ENCODE measurements at places on chromosomes 7 and 10.

DNA sequence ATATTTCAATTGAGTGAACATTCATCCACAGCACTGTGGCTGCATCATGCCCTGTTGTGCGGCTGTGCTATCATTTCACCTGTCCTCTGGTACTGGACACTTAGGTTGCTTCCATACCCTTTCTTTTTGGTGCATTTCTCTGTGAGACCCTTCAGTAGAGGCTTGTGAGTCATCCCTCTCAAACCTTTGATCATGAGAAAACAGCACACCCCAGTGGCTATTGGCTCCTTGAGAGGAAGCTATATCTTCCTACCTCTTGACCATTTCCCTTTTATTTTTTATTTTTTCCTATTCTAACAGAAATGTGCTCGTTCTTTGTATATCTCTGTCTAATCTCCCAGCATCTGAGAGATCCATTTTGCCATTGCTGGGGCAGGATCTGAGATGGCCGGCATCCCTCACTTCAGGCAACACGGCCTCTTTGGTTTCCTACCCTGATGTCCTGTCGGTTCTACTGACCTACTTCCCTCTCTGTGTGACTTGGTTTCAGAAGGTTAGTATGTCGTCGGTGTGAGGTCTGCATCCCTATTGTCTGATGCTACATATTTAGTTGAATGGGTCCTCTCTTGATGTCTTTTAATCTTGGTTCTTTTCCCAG lies 23.8 kb upstream of the PIK3AP1 start:
- no peak for DNase-seq

DNA sequence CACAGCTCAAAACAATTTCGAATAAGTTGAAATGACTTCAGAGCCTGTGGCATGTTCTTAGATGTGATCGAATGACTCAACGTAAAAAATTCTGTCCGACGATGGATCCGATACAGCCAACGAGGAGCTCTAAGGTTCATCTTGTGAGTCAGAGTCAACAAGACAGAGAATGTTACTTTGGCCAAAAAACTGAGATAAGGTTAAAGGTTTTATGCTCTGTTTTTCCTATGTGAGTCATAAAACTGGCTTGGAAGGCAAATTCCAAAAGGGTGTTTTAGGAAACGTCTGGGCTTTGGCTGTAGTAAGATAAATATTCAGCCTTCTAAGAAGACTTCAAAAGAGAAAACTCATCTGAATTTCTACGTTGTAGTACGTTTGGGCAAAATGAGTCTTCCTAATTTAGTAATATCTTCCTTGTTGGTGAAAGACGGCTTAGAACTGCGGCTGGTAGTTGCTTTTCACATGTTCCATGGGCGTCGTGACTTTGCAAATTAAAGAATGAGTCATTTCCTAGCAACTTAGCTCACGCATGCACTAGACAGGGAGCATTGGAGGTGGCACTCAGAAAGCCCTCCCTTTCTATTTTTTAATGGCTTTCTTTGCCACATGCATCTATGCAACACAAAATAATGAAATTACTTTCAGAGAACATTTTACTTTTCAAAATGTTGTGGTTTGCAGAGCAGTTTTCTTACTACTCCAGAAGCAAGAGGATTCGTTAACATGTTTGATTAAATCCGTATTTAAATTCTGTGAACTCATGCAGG lies 28.2 kb downstream of the PFKP start:
- peak; percentile 46 for DNase-seq

- no peak for DNase-seq
Measured at GRCh38 chr7:44120395-44120794, 3.0 kb downstream of the POLD2 start.

- peak; percentile 46 for DNase-seq
Measured at GRCh38 chr7:43906331-43907010, at the start of gene URGCP. Gene URGCP (minus strand): TSS chr7:43906596. CDS start chr7:43906575, 21 bp downstream.

DNA sequence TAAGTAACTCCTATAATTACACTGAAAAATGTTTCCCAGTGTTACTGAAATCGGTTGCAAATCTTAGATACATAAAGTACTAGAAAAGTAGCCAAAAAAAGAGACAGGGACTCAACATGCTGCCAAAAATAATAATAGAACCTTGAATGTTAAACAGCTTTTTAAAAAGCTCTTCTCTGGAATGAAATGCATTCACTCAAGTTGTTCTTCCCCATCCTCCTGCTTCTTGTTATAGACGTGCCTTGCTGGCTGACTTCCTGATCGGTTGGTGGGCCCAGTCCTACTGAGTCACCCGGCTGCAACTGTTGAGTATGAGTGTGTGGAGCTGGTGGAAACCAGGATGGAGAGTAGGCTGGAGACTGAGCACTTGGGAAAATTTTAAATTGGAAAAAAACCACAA lies 30.6 kb upstream of the RAPGEF5 start:
- DNase-seq: no peak

DNA sequence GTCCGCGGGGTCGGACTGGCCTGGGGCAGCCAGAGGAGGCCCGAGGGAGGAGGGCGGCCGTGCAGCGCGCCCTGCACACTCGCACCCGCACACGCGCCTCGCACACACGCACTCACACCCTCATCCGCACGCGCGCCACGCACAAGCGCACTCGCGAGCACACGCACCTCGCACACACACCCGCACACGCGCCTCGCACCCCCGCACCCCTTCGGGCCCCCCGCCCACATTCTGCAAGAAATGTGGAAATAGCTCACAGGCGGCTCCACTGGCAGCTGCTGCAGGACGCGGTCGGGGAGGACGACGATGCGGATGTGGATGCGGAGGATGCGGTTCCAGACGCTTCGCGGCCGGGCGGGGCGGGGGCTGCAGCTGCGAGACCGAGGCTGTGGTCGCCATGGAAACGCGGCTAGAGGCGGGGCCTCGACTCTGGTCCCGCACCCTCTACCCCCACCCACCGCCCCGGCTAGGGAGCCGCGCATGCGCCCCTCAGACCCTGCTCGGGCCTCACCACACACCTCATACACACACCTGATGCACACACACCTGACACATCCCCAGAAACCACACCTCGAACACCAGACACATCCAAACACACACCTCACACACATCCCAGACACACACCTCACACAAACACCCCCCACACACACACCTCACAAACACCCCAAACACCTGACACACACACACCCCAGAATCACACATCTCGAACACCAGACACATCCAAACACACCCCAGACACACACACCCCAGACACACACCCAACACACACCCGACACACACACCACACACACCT lies at the start of gene CALY:
TSS of gene CALY (minus strand) at position 320 of the 793 bp plus-strand sequence. CDS start 7,907 bp downstream, outside the sequence.
- DNase-seq: peak; percentile 45

- no peak for DNase-seq
Measured at GRCh38 chr7:30992414-30992813, 28.7 kb downstream of the GHRHR start.

- DNase-seq: no peak
Measured at GRCh38 chr10:95377950-95378349, 87.1 kb upstream of the PDLIM1 start.

DNA sequence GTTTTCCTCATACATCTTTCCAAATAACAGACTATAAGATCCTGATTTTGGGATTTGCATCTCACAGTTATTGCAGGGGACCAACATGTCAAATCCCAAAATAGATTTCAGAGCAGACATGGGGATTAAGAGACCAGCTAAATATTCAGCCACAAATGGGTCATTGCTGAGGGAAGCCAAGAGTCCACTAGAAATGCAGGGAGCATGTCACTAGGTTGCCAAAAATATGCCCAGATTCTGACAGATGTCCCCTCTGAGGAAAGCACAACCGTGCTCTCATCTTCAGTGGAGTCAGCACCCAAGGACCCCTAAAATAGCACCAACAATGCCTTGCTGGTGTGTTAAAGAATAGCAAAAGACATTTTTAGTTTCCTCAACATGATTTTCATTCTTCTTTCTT lies 56.2 kb upstream of the AGK start:
- DNase-seq: no peak

DNA sequence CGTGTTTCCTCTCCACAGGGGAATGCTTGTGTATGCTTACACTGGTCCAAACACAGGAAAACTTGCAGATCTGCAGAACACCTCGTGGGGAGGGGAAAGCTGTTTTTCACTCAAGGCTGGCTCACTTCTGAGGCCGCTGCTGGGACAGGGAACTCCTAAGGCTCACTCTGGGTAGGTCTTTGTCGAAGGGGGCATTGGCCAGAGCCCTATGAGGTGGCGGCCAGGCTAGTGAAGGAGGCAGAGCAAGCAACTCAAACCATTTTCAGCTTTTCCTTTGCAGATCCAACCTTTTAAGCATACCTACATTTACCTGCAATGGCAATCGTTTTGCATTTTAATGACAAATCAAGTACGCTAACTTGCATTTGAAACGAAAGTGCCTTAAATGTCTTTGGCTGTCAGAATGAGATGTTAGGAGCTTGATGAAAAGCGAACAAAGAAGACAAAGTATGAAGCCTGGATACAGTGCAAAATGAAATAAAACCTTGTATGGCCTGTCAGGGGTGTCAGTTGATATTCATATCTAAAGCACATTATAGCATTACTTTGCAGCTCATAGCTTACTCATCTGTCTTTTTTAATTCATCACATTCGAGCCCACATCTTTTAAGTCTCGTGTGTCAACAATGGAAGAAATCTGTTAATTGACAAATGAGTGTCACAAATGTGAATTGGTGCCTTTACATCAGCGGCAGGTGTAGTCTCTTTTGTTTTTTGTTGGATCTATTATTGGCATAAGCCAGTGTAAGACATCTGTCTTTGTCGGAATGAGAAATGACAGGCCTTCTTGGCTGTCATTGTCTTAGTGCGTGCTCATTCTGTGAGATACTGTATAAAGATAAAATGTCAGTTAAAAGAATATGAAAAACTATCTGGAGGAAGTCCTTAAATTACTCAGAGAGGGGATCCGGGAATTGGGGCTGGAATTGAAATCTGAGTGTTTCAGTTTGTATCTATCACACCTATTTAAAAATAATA lies 30.5 kb downstream of the LRMDA start:
- DNase-seq: no peak

DNA sequence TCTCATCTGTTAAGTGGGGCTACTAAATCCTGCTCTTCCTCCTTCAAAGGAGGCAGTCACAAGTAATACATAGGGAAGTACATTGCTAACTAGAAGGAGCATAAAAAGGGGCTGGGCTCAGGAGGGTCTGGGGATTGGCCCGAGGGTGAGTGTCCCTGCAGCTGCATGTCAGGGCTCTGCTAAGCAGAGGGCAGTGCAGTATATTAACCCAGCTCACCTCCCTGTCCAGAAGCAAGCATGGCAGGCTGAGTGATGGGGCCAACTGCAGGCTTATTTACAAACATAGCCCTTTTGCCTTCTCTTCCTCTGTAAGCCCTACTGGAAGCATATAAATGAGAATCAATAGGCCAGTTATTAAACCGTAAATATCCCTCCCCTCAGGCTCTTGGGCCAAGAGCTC lies 143.2 kb upstream of the PCBD1 start:
- DNase-seq: no peak

DNA sequence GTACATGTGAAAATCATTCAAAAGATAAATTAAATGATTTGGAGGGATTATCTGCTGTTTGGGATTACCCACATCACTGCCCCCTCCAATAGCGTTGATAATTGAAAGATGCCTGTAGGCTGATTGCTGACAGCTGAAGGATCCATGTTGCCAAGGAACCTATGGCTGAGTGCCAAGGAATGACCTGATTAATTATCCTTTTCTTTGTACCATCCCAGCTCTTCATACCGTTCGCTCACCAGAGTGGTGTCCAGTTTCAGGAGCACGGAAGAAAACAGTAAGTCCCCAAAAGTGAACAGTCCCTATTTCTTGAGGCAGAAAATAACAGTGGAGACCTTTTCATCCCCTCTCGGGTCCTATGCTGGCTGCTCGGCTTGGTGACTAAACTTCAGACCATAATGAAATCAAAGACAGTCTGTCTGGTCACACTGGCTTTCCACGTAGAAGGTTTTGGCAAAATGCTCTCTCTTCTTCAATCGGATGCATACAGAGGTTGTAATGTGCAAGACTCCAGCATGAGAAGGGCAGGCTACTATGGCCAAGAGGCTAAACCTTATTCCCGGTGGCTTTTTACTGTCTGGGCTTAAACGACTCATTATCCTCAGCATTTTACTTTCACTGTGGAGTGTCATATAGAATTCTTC lies 108.8 kb downstream of the SPAG6 start:
- no peak for DNase-seq

- no peak for DNase-seq
Measured at GRCh38 chr7:140390034-140390433, 8.3 kb downstream of the SLC37A3 start.

GRCh38 chr7:139973101-139974050 lies 89.4 kb downstream of the PARP12 start:
- no peak for DNase-seq

DNA sequence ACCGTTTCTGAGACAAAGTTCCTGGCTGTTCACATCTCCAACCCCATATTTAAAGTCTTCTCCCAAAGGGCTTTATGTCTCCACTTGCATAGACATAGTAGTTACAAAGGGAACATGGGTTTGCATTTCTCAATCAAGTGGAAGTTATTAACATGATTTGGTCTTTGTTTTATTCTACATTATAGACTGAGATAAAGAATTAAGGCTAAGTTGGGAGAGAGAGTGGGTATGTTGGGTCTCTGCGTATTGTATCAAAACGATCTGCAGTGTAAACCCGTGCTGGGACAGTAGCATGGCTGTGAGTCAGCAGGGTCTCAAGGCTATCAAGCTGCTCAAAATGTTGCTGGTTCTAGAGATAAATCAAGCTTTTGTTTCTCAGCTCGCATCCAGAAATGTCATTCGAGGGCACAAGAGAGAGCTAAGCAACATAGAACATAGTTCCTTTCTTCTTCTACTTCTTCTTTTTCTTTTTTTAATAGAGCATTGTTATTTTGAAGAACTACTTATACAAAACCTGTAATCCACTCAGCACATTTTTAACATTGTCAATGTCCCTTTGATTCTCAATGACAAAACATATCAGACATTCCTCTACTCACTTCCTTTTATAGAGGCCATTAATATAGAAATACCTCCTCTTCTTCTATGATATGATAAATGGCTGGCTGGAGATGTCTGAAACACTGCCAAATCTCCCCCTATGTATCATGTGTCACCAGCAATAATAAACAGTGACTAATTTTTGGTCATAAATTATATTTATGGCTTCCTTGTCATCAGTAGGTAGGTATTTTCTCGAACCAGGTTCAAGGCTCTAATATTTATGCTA lies 34.5 kb upstream of the RHOBTB1 start:
- no peak for DNase-seq

DNA sequence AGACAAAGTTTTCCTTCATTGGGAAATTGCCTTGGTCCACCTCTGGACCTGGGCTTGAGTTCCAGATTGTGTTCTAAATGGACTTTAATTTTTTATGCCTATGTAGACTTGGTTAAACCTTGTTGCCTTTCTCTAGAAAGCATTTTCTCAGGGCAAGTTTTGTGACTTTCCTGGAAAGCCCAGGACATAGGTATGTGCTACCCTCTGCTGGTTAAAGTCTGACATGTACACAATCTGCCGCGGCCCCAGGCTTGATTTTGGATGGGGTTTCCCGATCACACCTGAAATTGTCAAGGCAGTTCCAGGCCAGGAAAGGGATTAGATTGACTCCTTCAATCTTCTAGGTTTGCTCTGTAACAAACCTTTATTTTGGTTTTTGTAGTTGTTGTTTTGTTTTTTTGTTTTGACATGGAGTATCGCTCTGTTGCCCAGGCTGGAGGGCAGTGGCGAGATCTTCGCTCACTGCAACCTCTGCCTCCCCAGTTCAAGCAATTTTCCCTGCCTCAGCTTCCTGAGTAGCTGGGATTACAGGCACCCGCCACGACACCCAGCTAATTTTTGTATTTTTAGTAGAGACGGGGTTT lies 14.1 kb upstream of the AKR1B10 start:
- DNase-seq: peak; percentile 20

- DNase-seq: no peak
Measured at GRCh38 chr10:21747809-21748208, 213.8 kb downstream of the MLLT10 start.

- DNase-seq: no peak
Measured at GRCh38 chr10:110437351-110437605, 60.4 kb upstream of the DUSP5 start.
